Central memory CD8-positive, alpha-beta T cell (primary cell): ENCODE measurements at places on chromosomes 1 and 21.

DNA sequence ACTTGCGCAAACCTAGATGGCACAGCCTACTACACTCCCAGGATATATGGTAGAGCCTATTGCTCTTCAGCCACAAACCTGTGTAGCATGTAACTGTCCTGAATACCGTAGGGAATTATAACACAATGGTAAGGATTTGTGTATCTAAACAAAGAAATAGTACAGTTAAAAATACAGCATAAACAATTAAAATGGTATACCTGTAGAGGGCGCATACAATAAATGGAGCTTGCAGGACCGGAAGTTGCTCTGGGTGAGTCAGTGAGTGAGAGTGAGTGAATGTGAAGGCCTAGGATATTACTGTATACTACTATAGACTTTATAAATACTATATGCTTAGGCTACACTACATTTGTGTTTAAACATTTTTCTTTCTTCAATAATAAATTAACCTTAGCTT, 99.3 kb downstream of the PLD5 start:
- no peak for DNase-seq
- no peaks in the 10 kb centered on the region for H3K27me3 ChIP-seq
- H3K27ac ChIP-seq, result no peak overlapping the region
- H3K36me3 ChIP-seq, result no peaks in the 10 kb centered on the region
- no peaks in the 10 kb centered on the region for H3K4me1 ChIP-seq

DNA sequence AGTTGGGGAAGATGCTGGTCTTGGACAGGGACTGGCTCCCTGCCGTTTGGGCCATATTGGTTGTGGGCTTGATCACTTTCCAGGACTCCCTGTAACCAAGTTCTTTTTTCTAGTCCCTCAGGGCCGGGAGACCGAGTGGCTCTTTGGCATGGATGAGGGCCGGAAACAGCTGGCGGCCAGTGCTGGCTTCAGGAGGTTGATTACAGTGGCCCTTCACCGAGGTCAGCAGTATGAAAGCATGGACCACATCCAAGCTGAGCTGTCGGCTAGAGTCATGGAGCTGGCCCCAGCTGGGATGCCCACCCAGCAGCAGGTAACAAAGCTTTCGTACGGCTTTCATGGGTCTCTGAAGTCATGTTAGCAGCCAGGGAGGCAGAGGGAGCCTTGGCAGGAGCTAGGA, 4.3 kb downstream of the METTL13 start:
- H3K36me3 ChIP-seq, result peaks cover 53% of the 10 kb centered on the region
- no peak for DNase-seq
- H3K27me3 ChIP-seq, result no peaks in the 10 kb centered on the region
- H3K27ac ChIP-seq, result no peak overlapping the region
- H3K4me1 ChIP-seq, result peaks cover 41% of the 10 kb centered on the region
- H3K4me3 ChIP-seq, result no peak overlapping the region

GRCh38 chr21:23949493-23949892, 1657.8 kb downstream of the MRPL39 start:
- H3K27ac ChIP-seq, result no peak overlapping the region
- H3K4me1 ChIP-seq, result peaks cover 17% of the 10 kb centered on the region
- no peak for DNase-seq
- no peak overlapping the region for H3K4me3 ChIP-seq
- H3K36me3 ChIP-seq, result no peaks in the 10 kb centered on the region

DNA sequence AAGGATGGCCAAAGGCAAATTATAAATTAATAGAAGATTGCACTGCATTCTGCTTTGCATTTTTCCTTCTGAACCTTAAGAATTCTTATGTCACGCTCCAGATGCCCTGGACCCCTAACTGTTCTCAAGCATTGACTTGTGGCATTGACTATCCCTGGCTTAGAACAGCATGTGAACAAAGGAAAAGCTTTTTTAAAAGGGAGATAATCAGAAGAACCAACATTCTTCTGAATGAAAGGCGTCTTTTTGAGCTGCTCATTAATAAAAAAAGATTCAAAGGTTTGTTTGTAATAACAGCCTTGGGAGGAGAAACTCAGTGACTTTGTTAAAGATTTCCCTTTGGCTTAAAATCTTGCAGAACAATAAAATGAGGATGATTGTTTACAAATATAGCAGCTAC, 105.5 kb downstream of the TNNI3K start:
- no peaks in the 10 kb centered on the region for H3K27me3 ChIP-seq
- H3K4me1 ChIP-seq, result no peaks in the 10 kb centered on the region
- no peak overlapping the region for H3K27ac ChIP-seq
- H3K36me3 ChIP-seq, result no peaks in the 10 kb centered on the region

GRCh38 chr1:103129796-103130195, 21.5 kb upstream of the COL11A1 start:
- H3K36me3 ChIP-seq, result no peaks in the 10 kb centered on the region
- H3K4me1 ChIP-seq, result no peaks in the 10 kb centered on the region
- DNase-seq, result no peak
- H3K27me3 ChIP-seq, result no peaks in the 10 kb centered on the region
- no peak overlapping the region for H3K4me3 ChIP-seq

- H3K36me3 ChIP-seq, result peaks cover 3% of the 10 kb centered on the region
- DNase-seq, result no peak
- H3K4me3 ChIP-seq, result no peak overlapping the region
Observed at GRCh38 chr1:112983537-112984131, 27.6 kb upstream of the SLC16A1 start.

DNA sequence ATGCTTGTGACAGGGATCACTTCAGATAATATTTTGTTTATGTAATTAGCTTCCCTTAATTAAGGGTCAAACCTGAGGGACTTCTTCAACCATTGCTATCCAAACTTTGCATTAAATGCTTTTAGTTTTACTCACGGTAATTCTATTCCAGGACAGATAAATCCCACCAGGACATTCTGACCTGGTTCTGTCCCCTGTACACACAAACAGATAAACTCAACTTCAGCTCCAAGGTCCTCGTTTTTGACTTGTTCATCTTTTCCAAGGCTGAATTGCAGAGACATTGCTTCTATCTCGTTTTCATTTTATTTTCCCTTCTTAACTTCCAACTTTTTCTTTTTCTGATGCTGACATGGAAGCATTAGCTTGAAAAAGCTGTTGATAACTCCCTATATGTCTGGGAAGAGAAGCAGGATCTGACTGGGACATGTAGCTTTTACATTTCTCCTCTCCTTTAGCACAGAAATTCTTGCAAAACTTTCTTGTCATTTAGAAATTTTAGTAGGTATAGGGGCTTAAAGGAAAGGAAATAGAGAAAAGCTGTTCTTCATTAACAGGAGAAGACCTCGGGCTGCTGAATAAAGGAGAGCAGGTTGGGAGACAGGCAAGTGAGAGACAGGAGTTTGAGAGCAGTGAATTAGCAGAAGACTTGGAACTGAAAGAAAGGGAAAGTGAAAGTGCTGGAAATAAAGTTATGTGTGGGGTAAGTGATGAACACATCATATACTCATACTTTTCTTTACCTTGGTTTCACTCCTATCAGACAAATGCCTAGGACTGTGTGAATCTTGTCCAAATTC, 231.7 kb upstream of the B3GALT2 start:
- H3K36me3 ChIP-seq, result no peaks in the 10 kb centered on the region
- no peak for DNase-seq
- peak overlapping the region; percentile 72 for H3K4me3 ChIP-seq

- H3K4me1 ChIP-seq, result no peaks in the 10 kb centered on the region
- H3K27ac ChIP-seq, result no peak overlapping the region
- no peak overlapping the region for H3K4me3 ChIP-seq
- no peaks in the 10 kb centered on the region for H3K27me3 ChIP-seq
- H3K36me3 ChIP-seq, result peaks cover under 1% of the 10 kb centered on the region
Observed at GRCh38 chr21:28489162-28489561, 503.5 kb downstream of the LTN1 start.

GRCh38 chr1:111015222-111015621, 51.5 kb upstream of the LRIF1 start:
- H3K27ac ChIP-seq, result no peak overlapping the region
- no peaks in the 10 kb centered on the region for H3K4me1 ChIP-seq
- no peaks in the 10 kb centered on the region for H3K36me3 ChIP-seq

DNA sequence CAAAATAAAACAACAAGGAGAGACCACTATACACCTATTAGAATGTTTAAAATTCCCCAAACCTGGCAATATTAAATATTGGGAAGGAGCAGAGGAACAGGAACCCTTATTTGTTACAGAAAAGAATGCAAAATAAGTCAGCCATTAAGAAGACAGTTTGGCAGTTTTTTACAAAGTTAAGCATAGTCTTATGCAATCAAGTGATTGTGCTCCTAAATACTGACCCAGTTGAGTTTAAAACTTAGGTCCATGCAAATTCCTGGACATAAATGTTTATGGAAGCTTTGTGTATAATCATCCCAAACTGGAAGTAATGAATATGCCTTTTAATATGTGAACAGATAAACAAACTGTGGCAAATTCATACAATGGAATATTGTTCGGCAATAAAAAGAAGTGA, 72.9 kb upstream of the RGS4 start:
- no peaks in the 10 kb centered on the region for H3K36me3 ChIP-seq
- H3K27ac ChIP-seq, result no peak overlapping the region
- no peak overlapping the region for H3K4me3 ChIP-seq
- H3K27me3 ChIP-seq, result peaks cover 26% of the 10 kb centered on the region
- no peak for DNase-seq

DNA sequence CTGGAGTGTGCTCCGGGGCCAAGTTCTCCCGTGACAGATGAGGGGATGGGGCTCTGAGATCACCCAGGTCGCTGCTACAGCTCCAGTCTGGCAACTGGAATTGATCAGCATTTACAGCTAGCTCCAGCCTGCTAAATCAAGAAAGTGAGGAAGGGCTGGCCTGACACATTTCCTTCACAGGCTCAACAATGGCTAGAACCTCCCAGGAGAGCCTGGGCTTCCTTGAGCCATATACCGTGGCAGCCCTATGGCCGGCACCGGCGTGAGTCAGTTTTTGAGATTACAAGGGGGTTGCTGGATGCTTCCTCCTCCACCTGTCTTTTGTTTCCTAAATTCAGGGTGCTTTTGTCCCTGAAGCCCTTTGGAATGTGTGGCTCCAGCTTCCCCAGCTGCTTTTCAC, 104.2 kb downstream of the ETS2 start:
- peaks cover 25% of the 10 kb centered on the region for H3K27me3 ChIP-seq
- no peaks in the 10 kb centered on the region for H3K4me1 ChIP-seq
- H3K36me3 ChIP-seq, result no peaks in the 10 kb centered on the region
- no peak overlapping the region for H3K4me3 ChIP-seq
- no peak overlapping the region for H3K27ac ChIP-seq

DNA sequence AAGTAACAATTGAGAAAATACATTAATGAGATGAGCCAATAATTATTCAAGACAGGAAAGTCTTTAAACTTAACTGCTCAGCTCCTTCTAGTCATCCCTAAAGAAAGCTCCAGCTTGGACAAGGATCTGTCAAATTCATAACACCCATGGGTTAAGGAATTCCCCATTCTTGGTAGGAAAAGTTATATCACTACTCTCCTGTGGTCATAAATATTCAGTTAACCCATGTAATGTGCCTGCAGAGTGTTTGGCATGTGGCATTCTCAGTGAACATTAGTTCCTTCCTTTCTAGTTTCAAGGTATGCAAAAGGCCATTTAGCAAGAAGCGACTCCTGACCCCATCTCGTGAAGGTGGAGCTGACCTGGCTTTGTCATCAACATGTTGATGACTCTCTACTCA, 76.7 kb upstream of the VCAM1 start:
- H3K27ac ChIP-seq, result no peak overlapping the region
- DNase-seq, result no peak
- no peak overlapping the region for H3K4me3 ChIP-seq
- H3K36me3 ChIP-seq, result peaks cover 2% of the 10 kb centered on the region

GRCh38 chr1:83098791-83099190, 900.1 kb downstream of the TTLL7 start:
- H3K27ac ChIP-seq, result no peak overlapping the region
- no peaks in the 10 kb centered on the region for H3K27me3 ChIP-seq
- no peak for DNase-seq
- H3K4me1 ChIP-seq, result no peaks in the 10 kb centered on the region

DNA sequence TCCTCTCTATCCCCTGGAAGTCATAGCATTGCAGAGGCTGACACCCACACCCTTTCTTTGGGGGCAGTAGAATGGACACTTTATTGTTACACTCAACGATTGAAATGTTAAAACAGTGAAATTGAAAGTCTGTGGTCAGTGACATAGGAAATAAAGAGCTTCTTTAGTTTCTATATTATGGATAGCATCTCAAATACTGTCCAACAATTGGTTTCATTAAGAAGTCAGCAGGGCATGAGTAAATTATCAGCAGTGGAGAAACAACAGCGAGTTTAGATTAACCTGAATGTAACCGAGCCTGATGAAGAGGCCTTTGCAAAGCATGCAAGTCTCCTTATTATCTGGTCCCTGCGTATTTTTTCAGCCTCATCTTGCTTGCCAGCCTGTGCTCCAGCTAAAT, 350.7 kb downstream of the NTNG1 start:
- H3K4me3 ChIP-seq, result no peak overlapping the region
- no peak for DNase-seq
- H3K36me3 ChIP-seq, result no peaks in the 10 kb centered on the region
- no peaks in the 10 kb centered on the region for H3K4me1 ChIP-seq
- H3K27ac ChIP-seq, result no peak overlapping the region

DNA sequence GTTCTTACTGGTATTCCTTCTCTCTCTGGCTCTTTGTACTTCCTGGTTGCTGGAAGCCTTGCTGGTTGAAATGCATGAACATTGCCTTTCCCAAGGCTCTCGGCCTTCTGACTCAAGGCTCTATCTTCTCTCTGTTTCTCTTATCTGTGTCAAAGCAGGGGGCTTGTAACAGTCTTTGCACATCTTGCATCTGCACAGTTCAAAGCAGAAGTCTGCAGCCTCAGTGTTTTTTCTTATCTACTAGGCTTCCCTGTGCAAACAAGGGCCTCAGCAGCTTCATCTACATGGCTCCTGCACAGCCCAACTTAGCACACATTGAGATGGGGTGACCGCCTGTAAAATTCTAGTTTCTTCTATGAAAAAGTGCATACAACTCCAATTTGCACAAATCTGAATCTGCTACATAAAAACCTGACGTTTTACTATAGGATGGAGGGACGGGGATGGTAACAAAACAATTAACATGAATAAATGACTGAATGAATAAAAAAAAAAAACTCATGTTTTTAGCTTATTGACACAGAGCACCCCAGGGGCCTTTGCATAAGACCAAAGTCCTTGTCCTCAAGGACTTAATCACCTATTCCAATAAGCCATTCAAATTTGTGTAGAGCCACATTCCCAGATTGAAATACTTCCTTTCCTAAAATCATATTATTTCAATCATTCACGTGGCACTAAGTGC, 458.3 kb downstream of the LMO4 start:
- no peak overlapping the region for H3K27ac ChIP-seq
- DNase-seq, result no peak
- H3K4me3 ChIP-seq, result no peak overlapping the region
- H3K4me1 ChIP-seq, result no peaks in the 10 kb centered on the region

GRCh38 chr1:178645157-178645807, 79.8 kb upstream of the RALGPS2 start:
- no peak overlapping the region for H3K4me3 ChIP-seq
- no peaks in the 10 kb centered on the region for H3K36me3 ChIP-seq
- DNase-seq, result no peak

GRCh38 chr1:235954306-235955283, 87.9 kb upstream of the LYST start:
- peak; percentile 51 for DNase-seq
- peaks cover 3% of the 10 kb centered on the region for H3K36me3 ChIP-seq
- H3K4me3 ChIP-seq, result peak overlapping the region; percentile 46
- peaks cover 35% of the 10 kb centered on the region for H3K4me1 ChIP-seq
- no peaks in the 10 kb centered on the region for H3K27me3 ChIP-seq
